NCI-H345 (cell line): ENCODE measurements at places on chromosomes 5 and 9.
A peak's percentile ranks its signal among the peaks of the same experiment; 100 is the strongest.

- DNase-seq: peak; percentile 45
Observed at GRCh38 chr5:6979061-6979460, 265.8 kb downstream of the TENT4A start.

GRCh38 chr9:86445671-86446070, 91.5 kb upstream of the TUT7 start:
- no peak for DNase-seq

- no peak for DNase-seq
Observed at GRCh38 chr9:127437497-127438264, 13.5 kb downstream of the ZNF79 start.

DNA sequence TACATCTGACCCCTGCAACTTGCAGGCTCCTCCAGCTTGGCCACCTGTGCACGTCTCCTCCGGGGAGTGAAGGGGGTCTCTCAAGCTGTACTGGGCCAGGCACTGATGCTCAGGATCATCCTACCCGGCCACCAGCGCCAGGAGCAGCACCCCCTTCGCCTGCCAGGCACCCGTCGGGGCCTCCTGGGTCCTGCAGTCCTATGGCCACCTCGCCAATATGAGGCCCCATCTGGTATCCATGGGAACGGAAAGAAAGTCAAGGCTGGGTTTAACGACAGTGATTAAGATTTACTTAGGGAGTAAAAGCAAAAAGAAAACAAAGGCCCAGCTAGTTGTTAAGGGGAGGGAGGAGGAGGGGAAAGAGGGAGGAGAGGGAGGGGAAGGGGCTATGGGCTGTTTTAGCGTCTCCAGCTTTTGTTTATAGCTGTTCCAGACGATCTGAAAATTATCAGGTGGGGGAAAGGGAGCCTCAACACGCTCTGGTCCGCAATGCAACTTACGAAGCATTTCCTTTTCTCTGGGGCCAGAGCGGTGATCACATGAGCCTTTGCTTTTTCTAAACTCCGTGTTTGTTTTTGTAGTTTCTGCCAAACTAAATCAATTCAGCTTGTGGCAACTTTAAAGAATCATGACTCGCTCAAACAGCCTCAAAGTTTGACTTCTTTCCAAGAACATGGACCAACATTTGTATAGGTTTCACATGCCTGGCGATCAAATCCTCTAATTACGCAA, 132.4 kb downstream of the ROR2 start:
- no peak for DNase-seq

DNA sequence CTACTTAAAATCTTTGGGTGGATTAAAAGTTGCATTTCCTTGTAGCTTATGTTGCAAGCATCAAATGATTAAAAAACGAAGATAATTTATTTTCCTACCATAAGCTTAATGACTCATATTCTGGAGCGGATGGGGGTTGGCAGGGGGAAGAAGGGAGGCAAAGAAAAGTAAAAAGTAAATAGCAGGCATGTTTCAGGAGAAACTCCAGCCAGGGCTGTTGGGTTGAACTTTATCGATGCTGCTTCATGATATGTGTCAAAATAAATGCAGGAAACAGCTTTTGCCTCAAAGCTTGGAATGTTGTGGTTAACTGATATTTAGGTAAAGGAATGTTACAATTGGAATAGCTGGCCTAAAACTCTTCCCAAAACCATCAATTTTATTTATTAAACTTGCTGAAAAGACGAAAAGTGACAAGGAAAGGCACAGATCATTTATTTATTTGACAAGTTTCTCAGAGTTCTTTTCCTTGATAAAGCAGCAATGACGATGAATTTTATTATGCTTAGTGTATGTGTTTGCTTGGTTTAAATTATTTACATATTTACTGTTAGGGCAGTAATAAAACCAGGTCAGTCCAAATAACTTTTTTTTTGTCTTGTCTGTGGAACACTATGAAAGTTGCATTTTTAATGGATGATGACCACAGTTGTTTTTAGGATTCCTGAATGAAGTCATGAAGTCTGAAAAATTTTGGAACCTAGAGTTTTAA, 177.9 kb downstream of the PCSK1 start:
- no peak for DNase-seq

DNA sequence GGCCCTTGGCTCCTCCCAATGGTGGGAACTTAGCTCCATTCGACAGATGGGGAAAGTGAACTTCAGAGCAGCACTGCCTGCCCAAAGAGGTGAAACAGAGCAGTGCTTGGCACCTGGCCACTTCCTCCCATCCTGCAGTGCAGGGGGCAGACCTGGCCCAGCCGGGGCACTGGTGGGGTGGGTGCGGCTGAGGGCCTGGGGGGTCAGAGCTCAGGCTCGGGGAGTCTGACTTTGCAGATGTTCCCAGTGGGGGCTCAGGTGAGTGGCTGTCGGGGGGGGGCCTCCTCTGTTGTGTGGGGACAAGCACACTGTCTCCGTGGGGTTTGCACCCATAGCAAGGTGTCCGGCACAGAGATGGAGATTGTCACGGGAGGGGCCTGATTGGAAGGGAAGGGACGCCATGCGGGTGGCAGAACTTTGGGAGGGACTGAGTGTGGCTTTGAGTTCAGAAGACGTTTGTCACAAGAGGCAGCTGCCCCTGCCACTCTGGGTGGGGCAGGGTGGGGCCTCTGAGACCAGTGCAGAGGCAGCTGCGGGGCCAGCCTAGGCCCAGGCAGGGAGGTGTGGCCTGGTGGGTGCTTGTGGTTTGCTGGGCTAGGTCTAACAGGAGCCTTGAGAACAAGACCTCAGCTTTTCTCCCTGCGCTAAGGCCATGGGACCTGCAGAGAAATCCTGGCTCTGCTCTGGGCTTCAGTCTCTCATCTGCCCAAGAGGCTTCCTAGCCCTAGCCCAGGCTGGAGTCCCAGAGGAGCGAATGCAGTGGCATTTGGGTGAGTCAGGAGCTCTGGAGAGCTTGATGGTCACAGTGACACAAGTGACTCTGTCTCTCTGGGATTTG, 2.5 kb downstream of the MYMK start:
- no peak for DNase-seq

- DNase-seq: no peak
Observed at GRCh38 chr5:73135021-73135420, 14.6 kb downstream of the TMEM171 start.

- no peak for DNase-seq
Observed at GRCh38 chr5:151347369-151347768, at the start of gene SLC36A2. Gene SLC36A2 (minus strand): TSS chr5:151347559. CDS start chr5:151347460, 99 bp downstream.

DNA sequence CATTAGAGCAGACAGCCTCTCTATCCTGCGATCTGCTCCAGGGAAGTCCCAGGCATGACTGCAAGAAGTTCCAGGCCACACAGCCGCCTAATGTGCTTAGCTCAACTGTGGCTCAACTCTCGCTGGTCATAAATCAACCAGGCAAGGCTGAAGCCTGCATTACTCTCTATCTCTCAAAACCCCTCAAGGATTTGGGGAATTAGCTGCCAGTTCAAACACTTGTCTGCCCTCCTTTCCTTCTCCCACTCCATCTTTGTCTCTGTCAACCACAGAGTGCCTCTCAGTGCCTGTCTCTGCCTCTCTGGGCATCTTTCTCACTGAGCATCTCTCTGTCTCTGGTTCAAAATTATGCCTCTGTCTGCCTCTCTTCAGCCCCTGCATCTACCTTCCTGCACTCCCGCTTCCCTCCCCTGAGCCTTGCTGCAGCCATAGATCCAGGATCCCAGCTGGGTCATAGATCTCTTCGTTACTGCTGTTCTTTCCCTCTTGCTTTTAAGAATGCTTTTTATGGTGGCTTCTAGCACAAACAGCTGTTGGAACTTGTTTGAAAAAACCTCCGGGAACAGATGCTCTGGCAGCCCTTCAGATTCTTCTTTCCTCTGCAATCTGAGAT, 27.9 kb upstream of the GALNT10 start:
- DNase-seq: no peak

- no peak for DNase-seq
Observed at GRCh38 chr5:15571081-15571480, 71.1 kb downstream of the FBXL7 start.

DNA sequence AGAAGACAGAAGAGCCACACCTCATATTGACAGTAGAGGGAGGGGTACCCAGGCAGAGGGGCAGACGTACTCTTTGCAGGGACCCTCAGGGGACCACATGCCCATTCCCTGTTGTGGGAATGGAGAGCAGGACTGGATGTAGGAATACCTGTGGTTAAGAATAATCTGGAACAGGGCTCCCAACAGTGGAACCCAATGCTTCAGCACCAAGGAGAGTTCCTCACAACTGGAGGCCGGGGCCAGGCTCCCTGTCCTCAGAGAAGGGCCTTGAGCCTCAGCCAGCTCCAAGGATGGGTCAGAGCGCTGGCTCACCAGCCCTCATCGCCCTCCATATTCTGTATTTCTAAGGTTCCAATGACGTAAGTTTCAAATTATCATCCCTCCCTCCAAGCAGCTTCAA, 7.4 kb upstream of the SHC3 start:
- no peak for DNase-seq

DNA sequence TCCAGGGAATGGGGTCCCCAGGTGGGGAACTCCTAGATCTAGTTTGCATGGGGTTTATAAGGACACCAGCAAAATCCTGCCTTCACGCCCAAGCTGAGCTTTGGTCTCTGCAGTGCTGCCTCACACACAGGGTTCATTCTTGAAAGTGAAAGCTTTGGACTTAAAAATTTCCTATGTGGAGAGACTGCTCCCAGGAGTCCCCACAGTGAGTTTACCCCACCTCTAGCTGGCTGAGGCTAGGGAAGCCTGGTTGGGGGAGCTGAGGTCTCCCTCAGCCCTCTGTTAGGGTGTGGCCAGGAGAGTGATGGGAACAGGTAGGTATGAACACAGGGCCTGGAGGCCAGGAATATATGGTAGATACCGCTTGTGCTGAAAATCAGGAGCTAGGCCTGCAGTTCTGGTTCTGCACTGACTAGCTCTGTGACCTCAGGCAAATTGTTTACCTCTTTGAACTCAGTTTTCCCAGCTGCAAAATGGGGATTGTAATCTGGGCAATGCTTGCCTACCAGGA, 41.5 kb upstream of the LARP1 start:
- DNase-seq: no peak

DNA sequence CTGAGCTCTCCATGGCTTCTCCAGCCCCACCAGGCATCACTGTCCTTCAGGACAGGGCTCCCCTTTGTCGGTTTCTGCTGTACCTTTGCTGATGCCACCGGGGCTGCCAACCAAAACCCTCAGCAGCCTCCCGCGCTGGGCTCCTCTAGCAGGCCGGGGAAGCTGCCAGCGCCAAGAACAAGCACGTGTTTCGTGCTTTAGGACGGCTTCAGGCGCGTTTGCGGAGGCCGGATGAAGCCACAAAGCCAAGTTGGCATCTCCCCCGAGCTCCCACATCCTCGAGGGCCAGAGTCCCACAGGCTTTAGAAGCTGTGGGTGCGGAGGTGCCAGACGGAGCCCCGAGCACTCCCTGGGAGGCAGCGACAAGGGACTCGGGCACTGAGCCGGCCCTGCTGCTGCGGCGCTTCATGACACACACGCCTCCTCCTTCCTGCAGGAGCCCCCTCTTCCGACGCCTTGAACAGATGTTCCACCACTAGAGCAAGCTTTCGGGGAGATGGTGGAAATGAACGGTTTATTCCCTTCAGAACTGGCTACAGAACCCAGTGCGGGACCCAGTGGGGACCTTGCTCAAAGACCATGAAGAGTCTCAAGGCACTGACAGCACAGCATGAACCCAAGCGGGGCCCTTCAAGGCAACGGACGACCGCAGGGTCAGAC, 36.7 kb downstream of the SARDH start:
- no peak for DNase-seq

- DNase-seq: peak; percentile 58
Observed at GRCh38 chr5:25029004-25029403, 384.2 kb upstream of the CDH10 start.

- DNase-seq: no peak
Observed at GRCh38 chr5:105924366-105924765, 1746.4 kb downstream of the EFNA5 start.

GRCh38 chr5:147454996-147455677, 54.7 kb downstream of the DPYSL3 start:
- peak; percentile 38 for DNase-seq

GRCh38 chr9:135262248-135262647, 174.8 kb downstream of the OLFM1 start:
- DNase-seq: no peak

DNA sequence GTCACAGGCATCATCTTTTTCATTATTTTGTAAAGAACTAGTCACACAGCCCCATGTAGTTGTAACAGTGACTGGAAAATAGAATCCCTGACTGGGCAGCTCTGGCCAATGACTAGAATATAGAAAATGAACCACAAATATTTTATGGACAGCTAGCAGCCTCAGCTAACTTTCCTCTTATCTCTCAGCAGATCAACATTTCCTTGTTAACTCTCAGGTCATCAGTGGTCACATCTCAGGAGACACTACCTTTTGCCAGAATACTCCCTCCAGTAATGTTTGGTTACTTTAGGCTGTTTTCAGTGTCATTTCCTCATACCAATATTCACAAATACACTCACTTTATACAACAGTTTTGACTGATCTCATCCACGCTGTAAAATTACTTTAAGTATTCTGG, 43.9 kb downstream of the FAM169A start:
- DNase-seq: no peak

GRCh38 chr5:68891718-68892117, 202.1 kb upstream of the SLC30A5 start:
- DNase-seq: no peak

GRCh38 chr5:171493646-171494393, 74.4 kb downstream of the FGF18 start:
- no peak for DNase-seq

GRCh38 chr5:19547640-19548039, 440.4 kb downstream of the CDH18 start:
- DNase-seq: no peak

DNA sequence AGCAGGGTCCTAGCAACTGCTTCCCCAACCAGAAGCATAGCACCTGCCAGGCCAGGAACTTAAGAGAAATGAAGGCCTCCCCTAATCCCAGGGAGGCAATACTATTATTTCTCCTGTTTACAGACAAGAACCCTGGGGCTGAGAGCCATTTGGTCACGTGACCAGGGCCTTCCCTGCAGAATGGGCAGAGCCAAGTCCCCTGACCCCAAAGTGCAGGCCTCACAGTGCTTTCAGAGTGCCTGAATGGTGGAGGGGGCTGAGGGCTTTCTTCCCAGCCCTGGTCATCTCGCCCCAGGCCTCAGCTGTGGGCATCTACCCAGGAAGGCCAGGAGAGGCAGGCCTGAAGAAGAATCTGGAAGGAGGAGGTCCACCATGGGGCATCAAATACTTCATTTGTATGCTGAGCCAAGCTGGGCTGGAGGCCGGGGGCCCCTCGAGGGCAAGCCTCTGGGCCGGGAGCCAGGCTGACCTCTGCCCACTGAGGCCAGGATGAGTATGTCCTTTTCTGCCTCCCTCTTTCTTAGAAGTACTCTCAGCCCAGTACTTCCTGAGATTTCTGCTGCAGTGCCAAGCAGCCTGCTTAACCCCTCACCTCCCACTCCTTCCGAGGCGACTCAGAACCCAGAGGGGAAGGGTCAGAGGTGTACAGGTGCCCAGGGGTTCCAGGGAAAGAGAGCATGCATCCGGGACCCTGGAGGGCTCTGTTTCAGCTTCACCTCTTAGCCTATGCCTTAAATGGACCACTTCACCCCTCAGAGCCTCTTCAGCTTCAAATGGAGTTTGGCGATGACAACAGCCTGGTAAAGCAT, 18.9 kb upstream of the DUSP1 start:
- DNase-seq: no peak

DNA sequence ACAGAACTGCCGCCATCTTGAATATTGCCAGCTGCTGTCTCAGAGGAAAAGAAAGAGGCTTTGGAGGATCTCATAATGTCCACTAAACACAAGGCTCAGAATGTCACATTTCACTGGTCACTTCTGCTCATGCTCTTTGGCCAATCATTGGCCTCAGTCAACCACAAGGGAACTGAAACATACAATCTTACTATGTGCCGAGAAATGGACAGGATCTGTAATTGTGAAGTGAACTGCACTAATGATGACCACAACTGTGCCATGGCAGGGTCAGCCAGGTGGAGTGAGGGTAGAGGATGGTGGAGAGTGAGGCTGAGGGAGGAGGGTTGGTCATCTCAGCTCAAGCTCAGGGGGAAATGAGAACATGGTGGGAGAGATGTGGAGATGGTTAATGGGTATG, 32.8 kb downstream of the GDNF start:
- no peak for DNase-seq
